ENCODE measurements at places on chromosomes 6 and 20. TPM values are rescaled to one million over a fixed set of nuclear protein-coding genes. Genes with fewer than 3 reads are reported as not detected.

Gene SIRPG
- total RNA-seq, result not detected

Gene REM1
- not detected for total RNA-seq

Gene FAM209B
- 0.55 TPM for total RNA-seq

DNA sequence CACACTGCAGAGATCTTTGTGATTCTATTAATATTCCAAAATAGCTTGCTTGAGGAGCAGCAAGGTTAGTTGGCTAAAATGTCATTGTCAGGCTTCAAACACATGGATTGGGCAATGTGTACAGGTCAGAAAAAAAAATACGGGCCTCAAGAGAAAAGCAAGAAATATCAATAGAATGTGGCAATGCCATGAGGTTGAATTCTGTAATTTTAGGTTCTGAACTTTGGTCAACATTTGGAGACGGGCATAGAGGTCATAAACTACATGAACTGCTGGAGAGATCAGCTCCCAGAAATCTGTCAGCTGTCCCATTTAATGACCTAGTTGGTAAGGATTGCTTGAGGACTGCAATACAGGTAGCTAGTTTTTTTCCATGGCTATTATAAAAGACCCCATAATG lies 445.8 kb downstream of the HTR1B start:
- H3K27ac ChIP-seq, result no peak overlapping the region
- no peaks in the 10 kb centered on the region for H3K36me3 ChIP-seq
- no peaks in the 10 kb centered on the region for H3K4me1 ChIP-seq
- no peaks in the 10 kb centered on the region for H3K27me3 ChIP-seq
- no peak for DNase-seq
- H3K4me3 ChIP-seq, result no peak overlapping the region

- H3K36me3 ChIP-seq, result no peaks in the 10 kb centered on the region
- DNase-seq, result no peak
- no peaks in the 10 kb centered on the region for H3K27me3 ChIP-seq
- peaks cover 9% of the 10 kb centered on the region for H3K4me1 ChIP-seq
- no peak overlapping the region for H3K4me3 ChIP-seq
These were observed 34.5 kb downstream of the HCRTR2 start for GRCh38 chr6:55208478-55209458.

DNA sequence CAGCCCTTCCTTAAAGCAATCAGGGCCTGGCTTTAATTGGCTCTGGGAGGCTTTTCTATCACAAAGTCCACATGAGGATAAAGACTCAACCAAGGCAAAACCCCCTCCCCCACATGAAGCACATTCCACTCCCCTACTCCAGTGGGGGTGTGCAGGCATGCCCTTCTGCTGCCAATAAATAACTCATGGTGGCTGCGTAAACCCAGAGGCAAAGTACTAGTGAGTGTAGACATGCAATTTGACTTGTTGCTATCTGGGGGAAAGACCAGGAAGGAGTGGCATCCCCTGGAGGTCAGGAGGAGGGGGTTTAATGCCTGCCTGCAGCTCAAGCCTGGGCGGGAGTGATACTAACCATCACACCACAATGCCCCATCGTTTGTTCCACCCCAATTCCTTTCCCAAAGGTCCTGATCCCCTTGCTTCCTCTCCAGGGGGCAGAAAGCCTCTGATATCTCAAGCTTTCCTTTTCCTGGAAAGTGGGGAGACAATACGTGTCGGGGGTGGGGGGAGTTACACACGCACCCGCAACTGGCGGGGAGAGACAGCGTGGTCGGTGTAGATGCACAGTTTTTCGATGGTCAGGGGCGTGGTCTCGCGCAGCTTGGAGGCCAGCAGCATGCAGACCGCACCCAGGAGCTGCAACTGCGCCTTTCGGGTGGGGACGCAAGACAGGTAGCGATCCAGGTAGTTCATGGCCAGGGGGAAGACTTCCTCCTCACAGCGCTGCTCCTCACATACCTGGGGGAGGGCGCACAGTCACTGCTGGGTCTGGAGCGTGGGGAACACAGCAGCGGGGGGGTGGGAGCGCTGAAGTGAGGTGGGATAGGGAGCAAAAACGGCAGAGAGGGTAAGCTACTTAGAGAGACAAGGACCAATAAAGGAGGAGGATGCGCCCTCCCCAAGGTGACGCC lies 1.5 kb downstream of the CCND3 start:
- peak overlapping the region; percentile 27 for H3K27ac ChIP-seq
- H3K36me3 ChIP-seq, result peaks cover 2% of the 10 kb centered on the region
- peaks cover 6% of the 10 kb centered on the region for H3K27me3 ChIP-seq
- peak overlapping the region; percentile 94 for H3K4me3 ChIP-seq
- no peak for DNase-seq

DNA sequence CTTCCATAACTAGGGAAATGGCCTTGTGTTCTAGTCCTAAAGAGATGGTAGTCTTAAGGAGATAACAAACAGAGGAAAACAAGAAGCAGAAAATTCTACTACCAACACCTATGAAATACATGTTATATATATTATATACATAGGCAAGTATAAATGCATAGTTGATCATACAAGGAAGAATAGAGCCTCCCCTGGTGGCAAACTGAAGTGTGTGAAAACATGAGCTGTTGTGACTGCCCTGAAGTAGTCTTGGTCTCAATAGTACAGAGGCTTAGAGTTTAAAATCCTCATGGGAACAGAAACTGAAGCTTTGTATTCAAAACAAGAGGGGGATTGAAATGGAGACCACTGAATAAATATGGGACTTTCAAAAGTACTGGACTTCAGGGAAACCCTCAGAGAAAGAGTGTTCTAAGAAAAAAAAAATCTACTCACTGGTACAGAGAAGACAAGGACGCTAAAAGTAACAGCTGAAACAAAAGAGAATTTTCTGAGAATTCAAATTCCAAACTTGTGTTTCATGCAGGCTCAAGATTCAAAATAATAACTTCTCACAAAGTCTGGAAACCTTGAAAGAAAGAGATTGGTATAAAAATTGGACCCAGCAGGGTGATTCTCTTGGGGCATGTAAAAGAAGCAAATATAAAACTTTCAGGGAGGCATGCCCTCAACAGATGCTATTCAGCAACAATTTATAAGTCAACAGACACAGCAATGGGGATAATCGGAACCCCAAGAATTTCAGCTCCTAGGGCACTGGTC lies 59.7 kb upstream of the SAMD3 start:
- H3K27ac ChIP-seq, result no peak overlapping the region
- no peaks in the 10 kb centered on the region for H3K4me1 ChIP-seq
- H3K27me3 ChIP-seq, result no peaks in the 10 kb centered on the region
- H3K4me3 ChIP-seq, result no peak overlapping the region
- no peak for DNase-seq

- peak within 1 kb of the TSS; percentile 99 for H3K27ac ChIP-seq
- peaks cover 25% of the 10 kb centered on the region for H3K4me1 ChIP-seq
- peak; percentile 68 for DNase-seq
- no peaks in the 10 kb centered on the region for H3K27me3 ChIP-seq
- peaks cover 14% of the 10 kb centered on the region for H3K36me3 ChIP-seq
These were observed at the start of gene PRIM2 for GRCh38 chr6:57317060-57317943. TSS of gene PRIM2 (plus strand) at chr6:57317630. CDS start at chr6:57318446, 816 bp downstream.

- H3K27ac ChIP-seq, result no peak overlapping the region
- peaks cover 24% of the 10 kb centered on the region for H3K4me1 ChIP-seq
- no peak overlapping the region for H3K4me3 ChIP-seq
These were observed 156.1 kb downstream of the SLC35B3 start for GRCh38 chr6:8279041-8279805.

- no peak for DNase-seq
- H3K4me1 ChIP-seq, result peaks cover 19% of the 10 kb centered on the region
- no peak overlapping the region for H3K27ac ChIP-seq
- no peaks in the 10 kb centered on the region for H3K27me3 ChIP-seq
- H3K4me3 ChIP-seq, result no peak overlapping the region
- H3K36me3 ChIP-seq, result no peaks in the 10 kb centered on the region
These were observed 33.3 kb upstream of the TXLNB start for GRCh38 chr6:139325125-139325524.

GRCh38 chr6:124475176-124475575 lies 487.1 kb upstream of the RNF217 start:
- no peaks in the 10 kb centered on the region for H3K36me3 ChIP-seq
- peaks cover 3% of the 10 kb centered on the region for H3K4me1 ChIP-seq
- H3K27me3 ChIP-seq, result no peaks in the 10 kb centered on the region
- no peak overlapping the region for H3K27ac ChIP-seq
- no peak overlapping the region for H3K4me3 ChIP-seq
- no peak for DNase-seq

GRCh38 chr6:169429001-169429400 lies 175.4 kb upstream of the THBS2 start:
- H3K4me3 ChIP-seq, result peak overlapping the region; percentile 67
- H3K27me3 ChIP-seq, result no peaks in the 10 kb centered on the region
- H3K36me3 ChIP-seq, result peaks cover 30% of the 10 kb centered on the region
- H3K27ac ChIP-seq, result peak overlapping the region; percentile 81
- peaks cover 28% of the 10 kb centered on the region for H3K4me1 ChIP-seq

DNA sequence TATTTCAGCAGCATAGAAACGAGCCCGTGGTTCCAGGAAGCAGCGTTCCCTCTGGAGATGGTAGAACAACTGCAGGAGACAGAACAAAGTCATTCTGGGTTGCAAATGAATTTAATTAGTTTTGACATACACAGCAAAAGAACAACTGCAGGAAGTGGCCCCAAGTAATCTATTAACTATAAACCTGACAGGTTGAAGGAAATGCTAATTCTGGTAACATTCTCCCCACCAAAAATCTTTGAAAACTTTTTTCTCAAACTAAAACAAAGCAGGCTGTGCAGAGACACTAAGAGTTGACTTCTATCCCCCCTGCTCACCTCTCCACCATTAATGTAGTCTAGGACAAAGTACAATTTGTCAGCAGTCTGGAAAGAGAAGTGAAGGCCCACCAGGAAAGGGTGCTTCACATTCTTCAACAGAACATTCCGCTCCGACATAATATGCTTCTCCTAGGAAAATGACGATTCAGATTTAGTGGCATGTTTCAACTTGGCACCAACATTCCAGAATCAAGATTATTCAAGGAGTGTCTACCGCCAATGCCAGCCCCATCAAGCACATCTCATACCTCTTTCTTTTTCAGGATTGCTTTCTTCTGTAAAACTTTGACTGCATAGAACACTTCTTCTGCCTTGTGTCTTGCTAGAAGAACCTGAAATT lies 120.4 kb upstream of the SLC2A12 start:
- H3K4me3 ChIP-seq, result peak overlapping the region; percentile 59
- no peak for DNase-seq
- H3K36me3 ChIP-seq, result no peaks in the 10 kb centered on the region
- H3K4me1 ChIP-seq, result peaks cover 23% of the 10 kb centered on the region
- no peak overlapping the region for H3K27ac ChIP-seq
- peaks cover 21% of the 10 kb centered on the region for H3K27me3 ChIP-seq

DNA sequence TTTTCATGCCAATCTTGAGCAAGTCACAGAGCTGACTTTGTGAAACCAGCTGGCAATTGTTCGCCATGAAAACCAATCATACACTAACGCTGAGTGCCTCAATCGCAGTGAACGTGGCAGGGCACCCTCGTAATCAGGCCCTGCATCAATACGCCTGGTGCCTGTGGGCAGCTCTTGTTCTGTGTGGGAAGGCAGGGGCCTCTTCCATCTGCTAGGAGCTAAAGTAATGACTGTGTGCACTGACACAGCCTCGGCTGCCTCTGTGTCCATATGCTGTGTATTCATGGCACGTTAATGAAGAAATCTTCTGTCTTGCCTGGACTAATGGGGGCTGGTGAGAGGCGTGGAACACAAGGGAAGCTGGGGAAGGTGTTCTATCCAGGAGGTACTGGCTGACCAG lies 27.8 kb upstream of the SYNDIG1 start:
- no peaks in the 10 kb centered on the region for H3K36me3 ChIP-seq
- H3K4me1 ChIP-seq, result peaks cover 18% of the 10 kb centered on the region
- DNase-seq, result no peak
- no peak overlapping the region for H3K27ac ChIP-seq
- no peak overlapping the region for H3K4me3 ChIP-seq

Measured in neural crest cell (in vitro differentiated cells).